ENCODE measurements at places on chromosomes 16 and 17.

- peak; percentile 91 for DNase-seq
These were observed 36.1 kb downstream of the HIC1 start for GRCh38 chr17:2090804-2091534.

- no peak for DNase-seq
These were observed 110.1 kb upstream of the SMURF2 start for GRCh38 chr17:64771980-64772844.

DNA sequence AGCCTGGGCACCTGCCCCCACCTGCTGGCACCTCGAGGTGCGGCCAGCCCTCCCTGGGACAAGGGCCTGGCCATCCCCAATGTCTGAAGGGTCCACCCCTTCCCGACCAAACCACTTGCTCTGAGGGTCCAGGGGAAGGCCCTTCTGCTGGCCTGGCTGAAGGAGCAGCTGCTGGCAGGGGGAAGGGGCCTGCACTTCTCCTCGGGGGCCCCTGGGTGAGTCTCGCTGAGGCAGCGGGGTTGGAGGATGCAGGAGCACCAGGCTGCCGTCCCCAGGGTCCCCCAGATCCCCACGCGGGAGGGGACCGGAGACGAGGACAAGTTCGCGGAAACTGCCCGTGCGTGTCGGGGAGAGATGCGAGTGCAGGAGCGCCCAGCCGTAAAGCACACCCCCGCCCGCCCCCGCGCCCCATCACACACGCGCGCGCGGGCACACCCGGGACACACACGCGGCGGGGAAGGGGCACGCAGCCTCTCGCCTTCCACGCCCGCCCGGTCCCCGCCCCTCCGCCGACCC lies 725 bp upstream of the CACNA1H start:
- DNase-seq: no peak

GRCh38 chr16:27703121-27703520 lies 153.2 kb downstream of the KATNIP start:
- DNase-seq: no peak
